ENCODE measurements at places on chromosomes 16 and 17. TPM values are rescaled to one million over a fixed set of nuclear protein-coding genes. Genes with fewer than 3 reads are reported as not detected.

Gene MEOX1
- not detected for total RNA-seq

Gene BOLA2B
- total RNA-seq = 133 TPM

DNA sequence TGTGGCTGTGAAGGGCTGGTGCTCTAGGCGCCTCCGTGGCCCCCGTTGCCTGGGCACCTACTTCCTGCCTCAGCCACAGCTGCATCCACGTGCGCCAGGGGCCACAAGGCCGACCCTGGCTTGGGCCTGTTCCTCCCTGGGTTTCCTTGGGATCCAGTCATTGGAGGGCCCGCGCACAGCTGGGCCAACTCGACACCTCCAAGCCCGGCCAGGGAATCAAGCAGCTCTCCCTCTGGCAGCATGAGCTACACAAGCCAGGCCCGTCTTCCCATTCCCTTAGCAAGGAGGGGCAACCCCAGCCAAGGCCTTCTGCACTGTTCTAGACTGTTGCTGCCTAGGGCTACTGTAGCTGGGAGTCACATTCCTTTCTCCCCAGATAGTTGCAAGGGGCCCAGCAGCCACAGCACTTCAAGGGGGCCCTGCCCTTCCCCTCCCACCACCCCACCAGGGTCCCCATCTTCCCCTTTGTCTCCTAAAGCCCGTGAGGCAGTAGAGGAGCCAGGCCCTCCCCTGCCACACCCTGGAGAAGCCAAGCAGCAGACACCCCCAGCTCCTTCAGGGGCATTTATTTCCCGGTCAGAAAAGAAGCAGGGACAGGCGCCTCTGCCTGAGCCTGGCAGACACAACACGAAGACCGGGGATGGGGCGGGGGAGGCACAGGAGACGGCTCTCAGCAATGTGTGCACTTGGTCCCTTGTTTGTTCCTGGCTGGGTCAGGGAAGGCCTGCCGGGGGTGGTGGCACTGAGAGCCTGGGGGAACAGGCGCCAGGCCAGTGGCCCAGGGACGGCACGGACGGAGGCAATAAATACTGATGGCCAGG is 3.8 kb downstream of the ARHGDIA start:
- peak; percentile 55 for DNase-seq

Gene GDPD1
- total RNA-seq = 2.9 TPM

DNA sequence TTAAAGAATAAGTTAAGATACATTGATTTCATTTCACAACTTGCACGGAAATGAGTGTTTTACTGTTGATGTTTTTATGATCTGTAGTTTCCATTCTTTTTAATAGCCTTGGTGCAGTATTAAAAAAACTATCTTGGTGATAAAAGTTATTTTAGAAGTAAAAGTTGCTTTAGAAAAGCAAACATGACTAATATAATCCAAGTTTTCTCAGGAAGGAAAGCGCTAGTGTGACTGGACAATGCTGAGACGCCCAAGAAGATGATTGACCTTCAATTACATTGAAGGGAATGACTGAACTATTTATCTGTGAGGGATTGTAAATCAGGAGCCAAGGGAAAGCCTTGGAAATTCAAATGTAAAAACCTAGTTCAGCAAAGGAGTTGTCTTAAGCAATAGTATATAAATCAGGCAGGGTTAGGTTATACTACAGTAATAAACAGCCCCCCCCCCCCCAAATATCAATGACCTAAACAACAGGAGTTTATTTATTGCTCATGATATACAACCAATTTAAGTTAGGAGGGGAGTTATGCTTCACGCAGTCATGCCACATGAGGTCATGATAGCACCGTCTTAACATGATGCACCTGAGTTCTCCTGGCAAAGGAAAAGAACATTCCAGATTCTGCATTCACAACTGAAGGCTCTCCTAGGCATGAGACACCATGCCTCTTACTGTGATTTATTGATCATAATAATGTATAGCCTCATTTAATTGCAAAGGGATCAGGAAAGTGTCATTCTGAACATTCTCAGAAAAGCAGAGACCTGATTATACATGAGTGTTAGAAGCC is 443.8 kb downstream of the CDH13 start:
- no peak for DNase-seq

- DNase-seq = peak; percentile 68
Observed at GRCh38 chr17:17313350-17313991, 10.3 kb downstream of the NT5M start.

Gene CARD14
- 0.20 TPM for total RNA-seq

DNA sequence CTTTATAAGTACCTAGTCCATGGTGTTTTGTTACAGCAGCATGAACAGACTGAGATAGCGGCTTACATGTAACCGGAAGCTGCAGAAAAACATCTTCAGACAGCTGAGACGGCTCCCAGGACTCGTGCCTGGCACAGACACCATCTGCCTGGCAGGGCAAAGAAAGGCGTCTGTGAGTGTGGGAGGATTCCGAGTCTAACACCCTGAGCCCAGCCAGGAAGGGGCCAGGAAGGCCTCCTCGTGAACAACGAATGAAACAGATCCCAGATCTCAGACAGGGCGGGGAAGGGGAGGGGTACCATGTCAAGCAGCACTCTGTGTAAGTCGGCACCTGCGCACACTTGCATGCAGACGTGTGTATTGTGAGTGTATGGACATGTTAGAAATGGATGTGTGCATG is 4.4 kb upstream of the CSNK1D start:
- no peak for DNase-seq

Gene ODAD4
- 1.3 TPM for total RNA-seq

DNA sequence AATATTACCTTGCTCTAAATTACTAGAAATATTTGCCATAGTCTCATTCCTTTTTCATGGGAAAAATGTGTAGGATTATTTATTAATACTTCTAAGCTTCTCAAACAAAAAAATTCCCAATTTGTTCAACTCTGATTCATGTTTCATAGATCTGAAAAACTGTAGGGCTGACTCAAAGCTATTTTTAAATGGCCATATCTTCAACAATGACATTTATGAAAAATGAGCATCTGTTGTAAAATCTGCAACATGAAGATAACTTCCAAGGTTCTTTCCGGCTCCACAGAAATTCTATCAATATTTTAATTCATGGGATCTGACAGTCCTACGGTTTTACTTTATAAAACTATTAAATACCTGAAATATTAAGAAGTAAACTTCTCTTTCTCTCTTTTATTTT is 192.7 kb upstream of the KCNJ16 start:
- no peak for DNase-seq

Gene NPIPA2
- 7.3 TPM for total RNA-seq

Gene TP53TG3D
- total RNA-seq = not detected

Gene TEKT3
- not detected for total RNA-seq

- no peak for DNase-seq
Observed at GRCh38 chr17:42197564-42198156, 3.4 kb upstream of the GHDC start.

GRCh38 chr16:86886651-86887050 is 308.3 kb downstream of the FOXL1 start:
- DNase-seq = peak; percentile 25

DNA sequence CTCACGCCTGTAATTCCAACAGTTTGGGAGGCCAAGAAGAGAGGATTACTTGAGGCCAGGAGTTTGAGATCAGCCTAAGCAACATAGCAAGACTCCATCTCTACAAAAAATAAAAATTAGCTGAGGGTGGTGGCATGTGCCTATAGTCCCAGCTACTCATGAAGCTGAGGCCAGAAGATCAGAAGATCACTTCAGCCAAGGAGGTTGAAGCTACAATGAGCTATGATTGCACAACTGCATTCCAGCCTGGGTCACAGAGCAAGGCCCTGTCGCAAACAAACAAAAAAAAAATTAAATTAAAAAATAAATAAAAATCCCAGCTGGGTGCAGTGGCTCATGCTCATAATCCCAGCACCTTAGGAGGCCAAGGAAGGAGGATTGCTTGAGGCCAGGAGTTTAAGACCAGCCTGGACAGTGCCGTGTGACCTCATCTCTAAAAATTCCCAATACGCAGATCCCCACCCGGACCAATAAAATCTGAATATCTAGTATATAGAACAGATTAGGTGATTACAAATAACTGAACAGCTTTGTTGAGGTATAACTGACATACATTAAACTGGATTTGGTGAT is 18.2 kb upstream of the ATF7IP2 start:
- DNase-seq = no peak

GRCh38 chr17:59893676-59894100 is 767 bp downstream of the RPS6KB1 start:
- no peak for DNase-seq

- DNase-seq = no peak
Observed at GRCh38 chr17:28907709-28908475, 5.0 kb upstream of the DHRS13 start.

- no peak for DNase-seq
Observed at GRCh38 chr17:74521701-74522201, 9.5 kb downstream of the CD300LB start.

DNA sequence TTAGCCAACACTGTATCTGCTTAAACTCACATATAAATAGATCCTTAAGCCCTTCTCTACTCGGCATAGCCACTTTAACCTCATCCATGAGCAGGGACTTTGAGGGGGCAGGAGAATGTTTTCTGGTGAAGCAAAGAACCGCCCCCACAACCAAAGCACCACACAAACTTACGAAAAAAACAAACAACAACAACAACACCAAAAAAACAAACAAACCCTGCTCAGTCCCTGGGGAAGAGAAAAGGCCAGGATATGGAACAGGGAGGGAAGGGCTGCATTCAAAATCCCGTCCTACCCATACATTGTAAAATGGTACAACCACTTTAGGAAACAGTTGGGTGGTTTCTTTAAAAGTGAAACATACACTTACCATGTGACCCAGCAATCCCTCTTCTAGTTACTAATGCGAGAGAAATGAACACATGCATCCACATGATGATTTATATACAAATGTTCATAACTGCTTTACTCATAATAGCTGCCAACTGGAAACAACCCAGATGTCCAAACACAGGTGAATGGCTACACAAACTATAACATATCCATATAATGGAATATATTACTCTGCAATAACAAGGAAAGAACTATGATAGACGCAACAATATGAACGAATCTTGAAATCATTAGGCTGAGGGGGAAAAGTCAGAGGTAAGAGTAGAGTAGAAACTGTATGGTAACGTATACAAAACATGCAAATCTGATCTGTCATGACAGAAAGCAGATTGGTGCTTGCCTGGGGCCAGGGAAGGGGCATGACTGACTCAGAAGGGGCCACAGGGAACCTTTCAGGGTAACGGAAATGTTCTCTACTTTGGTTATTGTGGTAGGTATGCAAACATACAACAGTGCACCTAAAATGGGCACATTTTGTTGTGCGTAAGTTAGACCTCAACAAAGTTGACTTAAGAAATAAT is 37.7 kb upstream of the TOB1 start:
- peak; percentile 63 for DNase-seq

GRCh38 chr17:16516594-16517051 is 24.6 kb upstream of the LRRC75A start:
- DNase-seq = peak; percentile 65

- DNase-seq = no peak
Observed at GRCh38 chr17:55482591-55483389, 28.5 kb downstream of the SMIM36 start.

Gene PIPOX
- not detected for total RNA-seq

DNA sequence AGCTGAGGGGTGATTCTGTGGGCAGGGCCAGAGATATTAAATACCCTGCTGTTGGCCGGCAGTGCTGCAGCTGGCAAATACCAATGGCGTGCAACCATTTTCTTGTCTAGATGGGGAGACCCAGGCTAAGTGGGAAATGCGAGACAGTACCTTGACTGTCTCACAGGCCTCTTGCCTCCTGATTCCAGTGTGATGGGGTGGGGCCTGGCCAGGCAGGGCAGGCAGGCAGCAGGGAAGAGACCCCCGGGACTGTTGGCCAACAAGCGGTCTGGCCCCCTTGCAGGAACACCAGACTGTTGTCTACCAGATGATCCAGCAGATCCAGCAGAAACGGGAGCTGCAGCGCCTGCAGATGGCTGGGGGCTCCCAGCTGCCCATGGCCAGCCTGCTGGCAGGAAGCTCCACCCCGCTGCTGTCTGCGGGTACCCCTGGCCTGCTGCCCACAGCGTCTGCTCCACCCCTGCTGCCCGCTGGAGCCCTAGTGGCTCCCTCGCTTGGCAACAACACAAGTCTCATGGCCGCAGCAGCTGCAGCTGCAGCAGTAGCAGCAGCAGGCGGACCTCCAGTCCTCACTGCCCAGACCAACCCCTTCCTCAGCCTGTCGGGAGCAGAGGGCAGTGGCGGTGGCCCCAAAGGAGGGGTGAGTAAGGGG is 5.7 kb upstream of the CISD3 start:
- no peak for DNase-seq

GRCh38 chr16:71328151-71328550 is 30.4 kb upstream of the CALB2 start:
- no peak for DNase-seq

GRCh38 chr16:35193956-35194355 is 1734.5 kb downstream of the TP53TG3F start:
- no peak for DNase-seq

Gene FAM171A2
- total RNA-seq = not detected
